ENCODE measurements at places on chromosomes 2 and 18. TPM values are rescaled to one million over a fixed set of nuclear protein-coding genes. Genes with fewer than 3 reads are reported as not detected.
A peak's percentile ranks its signal among the peaks of the same experiment; 100 is the strongest.

GRCh38 chr2:131493199-131493968, 1.2 kb upstream of the MZT2A start:
- H3K27ac ChIP-seq, result peak overlapping the region; percentile 98
- H3K27me3 ChIP-seq, result no peaks in the 10 kb centered on the region
- H3K4me1 ChIP-seq, result peaks cover 30% of the 10 kb centered on the region

GRCh38 chr18:79518683-79519128, 123.0 kb downstream of the NFATC1 start:
- peaks cover 40% of the 10 kb centered on the region for H3K36me3 ChIP-seq
- DNase-seq, result no peak
- no peaks in the 10 kb centered on the region for H3K27me3 ChIP-seq
- peaks cover 73% of the 10 kb centered on the region for H3K4me1 ChIP-seq
- H3K4me3 ChIP-seq, result peak overlapping the region; percentile 4

- H3K36me3 ChIP-seq, result peaks cover 4% of the 10 kb centered on the region
- DNase-seq, result peak; percentile 74
- H3K27me3 ChIP-seq, result peaks cover 49% of the 10 kb centered on the region
- peak within 1 kb of the TSS; percentile 65 for H3K4me3 ChIP-seq
- peaks cover 26% of the 10 kb centered on the region for H3K4me1 ChIP-seq
Observed at GRCh38 chr18:63949068-63949737, at the start of gene HMSD. Gene HMSD (plus strand): TSS chr18:63949301. CDS start chr18:63953456, 4,155 bp downstream.

DNA sequence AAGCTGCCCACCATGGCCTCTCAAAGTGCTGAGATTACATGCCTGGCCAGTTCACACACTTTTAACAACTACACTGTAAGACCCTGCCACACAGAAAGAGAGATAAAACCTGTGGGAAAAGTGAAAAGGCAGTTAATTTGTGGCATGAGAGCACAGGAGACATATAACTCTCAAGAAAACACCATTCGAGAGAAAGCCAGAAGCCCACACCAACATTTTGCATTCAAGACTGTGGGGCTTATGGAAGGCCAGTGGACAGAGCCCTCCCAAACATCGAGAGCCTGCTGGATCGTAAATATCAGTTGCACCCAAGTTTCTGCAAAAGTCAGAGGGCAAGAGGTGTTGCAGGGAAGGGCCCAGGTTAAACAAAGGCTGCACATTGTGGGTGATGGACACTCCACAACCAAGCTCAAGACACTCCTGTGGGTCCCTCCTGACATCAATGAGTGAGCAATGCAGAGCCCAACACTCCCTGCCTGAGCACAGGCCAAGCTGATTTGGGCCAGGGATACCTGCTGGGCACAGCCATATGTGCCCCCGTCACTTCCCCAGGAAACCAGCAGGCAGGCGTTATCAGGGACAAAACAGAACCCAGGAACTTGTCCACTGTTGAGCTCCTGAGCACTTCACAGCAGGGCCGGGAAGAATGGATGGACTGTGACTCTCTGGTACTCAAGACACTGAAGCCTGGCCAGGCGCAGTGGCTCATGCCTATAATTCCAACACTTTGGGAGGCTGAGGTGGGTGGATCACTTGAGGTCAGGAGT, 114.4 kb downstream of the ZFP36L2 start:
- H3K4me1 ChIP-seq, result peaks cover 11% of the 10 kb centered on the region
- peaks cover 1% of the 10 kb centered on the region for H3K36me3 ChIP-seq
- H3K27ac ChIP-seq, result no peak overlapping the region
- DNase-seq, result no peak
- H3K27me3 ChIP-seq, result no peaks in the 10 kb centered on the region
- no peak overlapping the region for H3K4me3 ChIP-seq

DNA sequence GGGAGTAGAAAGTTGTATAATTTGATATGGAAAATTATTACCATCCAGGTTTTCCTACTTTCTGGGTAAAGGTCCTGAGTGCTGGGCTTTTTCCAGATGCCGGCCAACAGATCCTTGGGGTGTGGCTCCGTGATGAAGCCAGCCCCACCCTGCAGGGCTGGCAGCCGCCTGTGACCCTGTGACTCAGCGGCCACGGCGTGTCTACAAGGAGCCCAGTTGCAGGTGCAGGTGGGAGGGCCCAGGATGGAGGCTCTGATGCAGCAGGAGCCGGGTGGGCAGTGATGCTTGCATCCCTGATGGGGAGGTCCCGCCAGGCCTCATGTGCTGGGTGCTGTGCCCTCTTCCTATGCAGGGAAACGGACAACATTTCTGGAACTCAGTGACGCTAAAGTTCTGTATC, 96.0 kb upstream of the ALKAL2 start:
- H3K4me3 ChIP-seq, result no peak overlapping the region
- no peaks in the 10 kb centered on the region for H3K36me3 ChIP-seq
- H3K27me3 ChIP-seq, result peaks cover 6% of the 10 kb centered on the region
- no peaks in the 10 kb centered on the region for H3K4me1 ChIP-seq

DNA sequence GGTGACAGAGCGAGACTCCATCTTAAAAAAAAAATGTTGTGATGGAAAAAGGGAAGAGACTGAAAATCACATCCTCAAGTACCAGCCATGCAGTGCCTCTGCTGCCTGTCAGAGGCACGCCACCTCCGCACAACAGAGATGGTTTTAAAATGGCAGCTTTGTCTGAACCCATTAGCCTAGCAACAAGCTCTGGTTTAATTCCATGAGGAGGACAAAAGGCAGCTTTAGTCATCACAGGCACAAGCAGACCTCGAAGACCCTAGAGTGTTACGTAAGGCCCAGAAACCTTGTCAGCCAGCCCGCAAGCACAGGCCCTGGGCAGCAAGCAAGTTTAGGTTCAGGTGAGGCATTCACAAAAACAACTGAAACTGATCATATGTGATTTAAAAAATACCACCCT, 10.4 kb downstream of the LCT start:
- peaks cover 31% of the 10 kb centered on the region for H3K36me3 ChIP-seq
- H3K27ac ChIP-seq, result no peak overlapping the region
- H3K4me3 ChIP-seq, result no peak overlapping the region
- no peak for DNase-seq

DNA sequence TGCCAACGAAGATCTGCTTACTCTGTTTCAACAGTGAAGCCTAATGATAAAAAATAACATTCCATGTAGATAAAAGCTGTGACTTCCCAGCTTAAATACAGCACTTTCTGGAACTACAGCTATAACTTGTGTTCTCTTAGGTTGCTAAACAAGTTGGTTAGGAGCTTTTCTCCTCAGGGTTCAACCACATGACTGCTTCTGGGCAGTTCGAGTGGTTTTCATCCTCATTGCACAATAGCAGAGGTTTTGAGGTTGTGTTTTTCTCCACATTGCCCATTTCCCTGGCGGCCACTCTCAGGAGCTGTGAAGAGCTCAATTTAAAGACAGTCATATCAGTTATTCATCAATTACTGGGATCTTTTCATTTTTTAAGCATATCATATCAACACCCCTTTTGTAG, 102.2 kb upstream of the CYP1B1 start:
- peaks cover 32% of the 10 kb centered on the region for H3K27me3 ChIP-seq
- H3K27ac ChIP-seq, result no peak overlapping the region
- H3K4me3 ChIP-seq, result no peak overlapping the region
- no peaks in the 10 kb centered on the region for H3K4me1 ChIP-seq
- no peak for DNase-seq

- DNase-seq, result no peak
- H3K4me1 ChIP-seq, result no peaks in the 10 kb centered on the region
- no peaks in the 10 kb centered on the region for H3K36me3 ChIP-seq
- no peaks in the 10 kb centered on the region for H3K27me3 ChIP-seq
Observed at GRCh38 chr2:154554046-154554445, 144.4 kb upstream of the KCNJ3 start.

DNA sequence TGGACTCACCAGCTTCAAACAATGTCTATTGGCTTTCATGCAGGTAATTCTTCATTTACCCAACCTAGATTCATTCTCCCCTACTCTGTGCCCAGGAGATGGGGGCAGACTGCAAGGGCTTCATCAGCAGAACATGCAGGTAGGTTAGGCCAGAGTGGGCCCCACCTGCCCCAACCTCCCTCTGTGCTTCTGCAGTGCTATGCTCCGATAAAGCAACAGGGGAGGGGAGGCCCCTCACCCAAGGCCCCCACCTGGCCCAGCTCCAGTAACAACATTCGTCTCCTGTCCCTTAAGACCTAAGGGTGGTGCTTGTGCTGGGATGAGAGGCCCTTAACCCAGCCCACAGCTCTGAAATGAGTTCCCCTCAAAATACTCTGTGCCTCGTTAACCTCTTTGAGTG, 16.7 kb upstream of the GYPC start:
- no peak for DNase-seq
- no peaks in the 10 kb centered on the region for H3K27me3 ChIP-seq
- H3K27ac ChIP-seq, result no peak overlapping the region
- no peak overlapping the region for H3K4me3 ChIP-seq
- no peaks in the 10 kb centered on the region for H3K4me1 ChIP-seq

DNA sequence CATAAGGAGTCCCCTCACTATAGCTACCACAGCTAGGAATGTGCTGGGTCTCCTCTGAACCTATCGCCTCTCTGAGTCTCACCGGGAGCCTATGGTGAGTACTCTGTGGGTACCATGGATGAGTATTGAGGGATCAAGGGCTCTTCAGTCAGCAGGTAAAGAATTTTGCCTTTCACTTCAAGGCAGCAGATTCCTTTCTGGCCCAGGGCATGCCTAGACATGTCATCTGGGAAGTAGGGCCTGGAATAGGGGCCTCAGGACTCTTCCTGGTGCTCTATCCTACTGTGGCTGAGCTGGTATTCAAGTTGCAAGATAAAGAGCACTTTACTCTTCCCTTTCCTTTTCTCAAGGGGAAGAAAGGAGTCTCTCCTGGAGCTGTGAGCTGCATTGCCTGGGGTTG, 85.6 kb upstream of the LHCGR start:
- no peak overlapping the region for H3K27ac ChIP-seq
- no peaks in the 10 kb centered on the region for H3K4me1 ChIP-seq
- DNase-seq, result no peak

DNA sequence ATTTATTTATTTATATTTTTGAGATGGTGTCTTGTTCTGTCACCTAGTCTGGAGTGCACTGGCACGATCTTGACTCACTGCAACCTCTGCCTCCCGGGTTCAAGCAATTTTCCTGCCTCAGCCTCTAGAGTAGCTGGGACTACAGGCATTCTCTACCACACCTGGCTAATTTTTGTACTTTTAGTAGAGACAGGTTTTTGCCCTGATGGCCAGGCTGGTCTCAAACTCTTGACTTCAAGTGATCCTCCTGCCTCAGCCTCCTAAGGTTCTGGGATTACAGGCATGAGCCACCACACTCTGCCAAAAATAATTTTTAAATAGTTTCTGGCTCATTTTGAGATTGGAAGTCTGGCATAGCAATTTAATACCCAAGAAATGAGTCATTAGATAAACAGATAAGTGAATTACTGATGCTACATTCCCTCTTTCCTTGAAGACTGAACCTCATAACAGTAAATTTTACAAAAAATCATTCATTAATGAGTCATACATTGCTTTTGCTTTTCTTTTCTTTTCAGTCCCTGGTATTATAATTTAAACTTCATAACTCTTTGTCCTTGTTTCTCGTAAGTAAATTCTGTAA, 881.6 kb upstream of the PIK3C3 start:
- no peaks in the 10 kb centered on the region for H3K36me3 ChIP-seq
- no peaks in the 10 kb centered on the region for H3K27me3 ChIP-seq
- H3K4me1 ChIP-seq, result no peaks in the 10 kb centered on the region
- no peak for DNase-seq
- H3K27ac ChIP-seq, result no peak overlapping the region

The KCNE4 gene
- total RNA-seq, result not detected

The CAVIN2 gene
- total RNA-seq, result not detected

The IGFBP2 gene
- 39.1 TPM for total RNA-seq

The EDAR gene
- total RNA-seq, result 0.16 TPM

The NAT8 gene
- not detected for total RNA-seq

The MSGN1 gene
- not detected for total RNA-seq

The FARSB gene
- total RNA-seq, result 68.3 TPM

The KIAA2012 gene
- total RNA-seq, result not detected

The GBX2 gene
- not detected for total RNA-seq

The IL1F10 gene
- total RNA-seq, result not detected
